ENCODE measurements at places on chromosomes 2 and 18.

- DNase-seq = no peak
Measured at GRCh38 chr2:56184500-56185011, 766 bp downstream of the CCDC85A start.

DNA sequence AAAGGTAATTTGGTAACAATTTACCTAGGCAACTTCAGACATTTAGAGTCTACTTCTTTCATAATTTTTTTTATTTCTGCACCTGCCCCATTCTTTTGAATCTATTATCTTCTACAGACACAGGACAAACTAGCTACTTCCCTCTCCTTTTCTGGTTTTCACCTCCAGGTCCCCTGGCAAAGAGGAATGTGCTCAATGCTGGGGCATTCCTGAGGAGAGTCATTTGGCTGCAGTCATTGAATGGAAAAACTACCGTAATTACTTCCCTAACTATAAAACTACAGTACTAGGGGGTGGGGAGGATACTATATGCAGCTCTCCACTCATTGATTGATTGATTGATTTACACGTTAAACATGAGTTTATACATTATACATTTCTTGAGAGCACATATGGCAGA is 11.2 kb upstream of the ARHGAP28 start:
- no peak for DNase-seq

- DNase-seq = no peak
Measured at GRCh38 chr2:11667194-11667593, 2.8 kb downstream of the NTSR2 start.

DNA sequence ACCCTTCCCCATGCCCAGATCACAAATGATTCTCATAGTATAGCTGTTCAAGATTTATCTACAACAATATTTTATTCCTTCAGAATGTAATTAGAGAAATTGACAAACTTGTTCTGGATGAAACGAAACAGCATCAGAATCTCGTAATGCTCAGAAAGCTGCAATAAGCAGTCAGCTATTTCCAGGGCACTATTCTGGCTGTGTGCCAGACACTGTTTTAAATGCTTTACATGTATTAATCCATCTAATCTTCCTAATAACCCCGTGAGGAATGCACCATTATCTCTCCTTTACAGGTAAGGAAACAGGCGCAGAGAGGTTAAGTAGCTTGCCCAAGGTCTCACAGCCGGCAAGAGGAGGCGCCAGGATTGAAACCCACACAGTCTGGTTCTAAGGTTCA is 10.1 kb upstream of the LYPD6B start:
- no peak for DNase-seq

- no peak for DNase-seq
Measured at GRCh38 chr2:12700989-12701388, 15.7 kb upstream of the TRIB2 start.
